IPS DF 6.9 (cell line): ENCODE measurements at places on chromosomes 7 and 10.

DNA sequence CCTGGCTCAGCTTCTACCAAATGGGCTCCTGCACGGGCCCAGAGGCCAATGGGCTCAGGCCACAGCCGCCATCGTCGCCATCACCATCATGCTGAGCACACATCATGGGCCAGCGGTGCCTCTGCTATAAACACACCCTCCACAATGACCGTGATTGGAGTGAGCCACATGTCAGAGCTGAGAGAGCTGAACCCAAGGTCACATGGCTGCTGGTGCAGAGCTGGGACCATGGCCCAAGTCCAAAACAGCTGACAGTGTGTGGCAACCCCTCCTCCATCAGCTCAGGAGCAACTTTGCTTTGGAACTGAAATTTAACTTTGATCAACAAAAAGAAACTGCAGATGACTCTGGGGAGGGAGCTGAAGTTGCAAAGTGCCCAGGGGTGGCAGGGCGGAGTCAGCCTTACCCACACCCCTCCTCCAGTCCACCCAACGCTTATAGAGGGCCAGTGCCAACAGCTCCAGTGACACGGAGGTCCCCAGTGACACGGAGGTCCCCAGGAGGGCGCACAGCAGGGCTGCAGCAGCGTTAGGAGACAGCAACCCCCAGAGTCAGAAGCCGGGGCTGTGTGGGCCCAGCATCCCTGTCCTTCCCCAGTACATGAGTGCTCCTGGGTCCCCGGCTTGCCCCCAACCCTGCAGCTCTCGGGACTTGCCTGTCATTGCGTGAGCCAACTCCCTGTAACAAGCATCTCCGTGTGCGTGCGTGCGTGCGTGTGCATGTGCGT is 249.6 kb downstream of the ELFN1 start:
- no peak for DNase-seq

GRCh38 chr10:72886621-72887020 is 6.9 kb upstream of the OIT3 start:
- DNase-seq, result no peak

GRCh38 chr10:131689016-131689415 is 211.8 kb upstream of the PPP2R2D start:
- no peak for DNase-seq

- DNase-seq, result no peak
These were observed 67.3 kb upstream of the KLF6 start for GRCh38 chr10:3852147-3852904.
